ENCODE measurements at places on chromosomes 5 and 9.

DNA sequence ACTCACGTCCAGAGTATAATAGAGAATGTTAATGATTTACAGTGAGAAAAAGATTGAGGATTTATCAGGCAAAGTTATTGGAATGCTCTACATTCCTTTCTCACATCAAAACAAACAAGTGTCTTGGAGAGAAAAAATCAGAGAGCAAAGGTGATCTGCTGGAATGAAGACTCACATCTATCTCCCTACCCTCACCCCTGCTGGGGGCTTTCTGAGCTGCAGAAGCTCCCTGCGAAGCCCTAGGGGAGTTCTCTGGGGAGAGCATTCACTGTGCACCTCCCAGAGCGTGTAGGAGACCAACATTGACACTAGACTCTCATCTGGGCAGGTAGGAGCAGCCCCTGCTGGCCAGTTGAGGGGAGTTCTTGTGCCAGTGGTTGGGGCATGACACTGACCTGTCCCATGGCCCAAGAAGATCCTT lies 76.6 kb upstream of the ADAMTS16 start:
- no peak for DNase-seq

DNA sequence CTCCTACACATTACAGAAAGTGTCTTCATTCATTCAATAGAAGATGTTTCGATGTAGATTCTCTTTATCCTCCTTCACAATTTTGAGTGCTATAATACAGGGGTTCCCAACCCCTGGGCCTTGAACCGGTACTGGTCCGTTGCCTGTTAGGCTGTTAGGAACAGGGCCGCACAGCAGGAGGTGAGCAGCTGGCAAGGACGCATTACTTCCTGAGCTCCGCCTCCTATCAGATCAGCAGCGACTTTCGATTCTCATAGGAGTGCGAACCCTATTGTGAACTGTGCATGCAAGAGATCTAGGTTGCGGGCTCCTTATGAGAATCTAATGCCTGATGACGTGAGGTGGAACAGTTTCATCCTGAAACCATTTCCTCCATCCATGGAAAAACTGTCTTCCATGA lies 153.0 kb upstream of the SMC2 start:
- DNase-seq, result no peak

DNA sequence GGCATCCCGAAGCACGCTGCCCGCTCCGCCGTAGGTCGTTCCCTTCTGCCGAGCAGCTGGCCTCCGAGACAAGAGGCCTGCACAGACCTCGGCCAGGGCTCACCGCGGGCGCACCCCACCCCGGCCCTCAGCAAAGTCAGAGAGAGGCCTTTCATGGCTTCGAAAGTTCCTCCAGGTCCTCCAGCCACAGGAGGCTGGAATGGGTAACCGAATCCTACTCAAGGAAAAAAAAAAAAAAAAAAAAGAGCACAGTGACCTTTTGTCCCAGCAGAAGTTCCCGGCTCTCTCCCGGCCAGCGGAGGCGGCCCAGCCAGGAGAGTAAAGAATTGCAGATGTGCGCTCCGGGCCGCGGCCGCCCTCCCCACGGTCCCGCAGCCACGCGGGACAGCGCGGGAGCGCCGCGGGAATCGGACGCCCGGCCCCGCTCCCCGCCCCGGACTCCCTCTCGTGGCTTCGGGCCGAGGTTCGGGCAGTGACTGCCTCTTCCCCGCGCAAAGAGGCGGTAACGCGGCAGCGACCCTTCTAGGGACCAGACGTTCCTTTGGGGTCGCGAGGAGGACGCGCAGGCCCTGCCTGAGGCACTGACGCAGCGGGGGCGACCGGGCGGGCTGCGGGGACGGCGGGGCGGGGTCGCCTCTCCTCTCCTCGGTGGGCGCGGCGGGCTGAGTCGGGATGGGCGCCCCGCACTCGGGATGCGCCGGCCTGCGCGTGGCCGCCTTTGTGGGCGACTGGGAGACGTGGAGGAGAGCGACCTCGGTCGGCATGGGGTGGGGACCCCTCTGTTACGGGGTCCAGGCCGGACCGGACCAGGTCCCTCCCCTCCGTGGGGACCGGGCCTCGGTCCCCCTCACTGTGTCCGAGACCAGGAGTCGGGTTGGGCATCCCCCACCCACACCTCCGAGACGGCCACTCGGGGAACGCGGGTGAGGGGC lies 754 bp downstream of the GFPT2 start:
- no peak for DNase-seq

GRCh38 chr5:96051401-96051830 lies 89.8 kb upstream of the ELL2 start:
- no peak for DNase-seq

- DNase-seq, result no peak
Measured at GRCh38 chr5:2168601-2169429, 286.1 kb upstream of the IRX4 start.

GRCh38 chr9:127603226-127603625 lies 8.9 kb upstream of the STXBP1 start:
- DNase-seq, result no peak

GRCh38 chr5:72468024-72468423 lies 39.2 kb downstream of the ZNF366 start:
- peak; percentile 26 for DNase-seq

DNA sequence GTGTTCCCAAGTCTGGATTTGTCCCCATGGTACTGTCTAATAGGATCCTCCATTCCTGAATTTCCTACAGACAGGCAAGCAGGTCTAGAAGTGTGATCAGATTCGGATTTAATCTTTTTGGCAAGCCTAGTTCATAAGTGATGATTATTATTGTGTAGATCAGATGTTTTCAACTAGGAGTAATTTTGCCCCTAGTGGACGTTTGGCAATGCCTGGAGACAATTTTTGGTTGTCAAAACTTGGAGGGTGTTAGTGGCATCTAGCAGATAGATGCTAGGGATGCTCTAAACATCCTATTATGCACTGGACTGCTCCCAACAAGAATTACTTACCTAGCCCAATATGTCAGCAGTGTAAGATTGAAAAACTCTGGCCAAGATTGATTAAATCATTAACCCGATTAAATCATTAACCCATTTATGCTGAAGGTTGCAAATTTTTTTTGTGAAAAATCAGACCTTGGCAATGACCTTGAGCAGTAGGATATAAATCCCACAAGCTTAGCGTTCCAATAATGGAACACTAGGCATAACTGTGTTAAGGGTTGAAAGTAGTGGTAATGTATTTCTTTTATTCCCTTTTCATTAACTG lies 28.2 kb downstream of the TCERG1 start:
- DNase-seq, result no peak

DNA sequence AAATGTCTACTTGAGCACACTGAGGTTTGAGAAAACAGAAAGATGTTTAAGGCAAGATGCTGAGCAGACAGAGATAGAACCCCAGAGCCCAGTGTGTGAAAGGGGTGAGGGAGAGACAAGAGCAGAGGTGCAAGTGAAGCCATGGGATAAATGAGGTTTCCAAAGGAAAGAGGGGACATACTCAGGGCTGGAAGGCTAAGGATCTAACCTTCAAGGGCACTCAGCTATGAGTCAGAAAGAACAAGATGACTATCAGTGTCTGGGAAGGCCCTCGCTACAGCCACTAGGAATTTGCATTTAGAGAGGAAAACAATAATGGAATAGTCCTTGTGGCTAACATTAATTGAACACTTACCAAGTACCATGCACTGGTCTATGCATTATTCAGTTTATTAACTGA lies 113.7 kb downstream of the HTR4 start:
- no peak for DNase-seq

DNA sequence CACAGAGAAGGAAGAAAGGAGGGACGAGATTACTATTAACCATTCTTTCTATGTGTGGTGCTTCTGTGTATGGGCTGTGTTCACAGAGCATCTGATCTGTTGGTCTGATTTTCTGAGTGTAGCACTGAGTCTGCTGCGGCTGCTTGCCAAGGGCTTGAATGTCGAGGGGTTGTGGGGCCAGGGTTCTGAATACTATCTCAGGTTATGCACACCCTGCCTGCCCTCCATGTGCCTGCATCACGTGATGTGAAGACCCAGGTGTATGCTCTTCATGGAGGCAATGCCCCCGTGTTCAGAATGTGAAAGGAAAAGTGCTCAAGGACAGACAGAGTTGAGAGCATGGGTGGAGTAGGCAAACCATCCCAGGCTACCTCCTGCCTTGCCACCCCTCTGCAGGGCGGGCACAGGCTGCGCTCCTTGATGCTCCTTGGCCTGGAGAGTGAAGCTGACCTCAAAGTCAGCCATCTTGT lies 254.9 kb downstream of the FANCC start:
- no peak for DNase-seq

DNA sequence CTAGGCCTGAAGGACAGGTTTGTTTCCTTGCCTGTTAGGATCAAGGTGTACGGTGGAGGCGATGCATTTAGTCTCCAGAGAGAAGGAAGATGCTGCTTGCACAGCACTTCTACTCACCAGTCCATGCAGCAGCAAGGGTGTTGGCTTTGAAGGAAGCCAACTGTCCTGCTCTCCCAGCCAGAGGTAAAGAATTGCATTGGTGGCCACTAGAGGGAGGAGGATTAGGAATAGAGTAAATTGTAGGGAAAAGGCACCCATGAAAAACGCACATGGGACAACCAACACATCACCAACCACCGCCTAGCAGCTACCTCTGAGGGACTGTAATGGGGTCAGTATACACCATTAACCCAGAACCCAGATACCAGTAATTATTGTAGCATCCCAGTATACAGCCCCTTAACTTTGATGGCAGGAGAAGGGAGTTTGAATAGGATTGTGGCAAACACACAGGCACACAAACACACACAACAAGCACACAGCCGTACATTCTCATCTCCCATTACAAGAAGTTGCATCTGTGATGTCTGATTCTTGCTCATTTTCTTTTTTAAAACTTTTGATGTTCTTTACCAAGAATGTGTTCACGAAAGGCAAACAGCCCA lies 267.7 kb downstream of the ADAMTS6 start:
- no peak for DNase-seq

GRCh38 chr5:153893817-153894216 lies 144.9 kb downstream of the FAM114A2 start:
- DNase-seq, result no peak

DNA sequence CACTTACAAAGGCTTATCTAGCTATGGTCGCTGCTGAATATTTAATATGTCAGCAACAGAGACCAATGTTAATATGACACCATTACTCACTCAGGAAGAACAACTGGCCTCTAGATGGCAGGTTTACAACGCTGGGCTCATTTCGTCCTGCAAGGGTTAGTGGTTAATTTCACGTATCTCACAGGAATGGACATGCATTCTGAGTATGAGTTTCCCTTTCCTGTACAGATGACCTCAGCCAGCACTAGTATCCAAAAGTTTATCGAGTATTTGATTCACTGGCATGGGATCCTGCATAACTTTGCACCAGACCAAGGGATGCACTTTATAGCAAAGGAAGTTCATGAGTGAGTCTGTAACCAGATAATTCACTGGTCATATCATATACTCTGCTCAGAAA lies 8.7 kb upstream of the TRPC7 start:
- peak; percentile 14 for DNase-seq

DNA sequence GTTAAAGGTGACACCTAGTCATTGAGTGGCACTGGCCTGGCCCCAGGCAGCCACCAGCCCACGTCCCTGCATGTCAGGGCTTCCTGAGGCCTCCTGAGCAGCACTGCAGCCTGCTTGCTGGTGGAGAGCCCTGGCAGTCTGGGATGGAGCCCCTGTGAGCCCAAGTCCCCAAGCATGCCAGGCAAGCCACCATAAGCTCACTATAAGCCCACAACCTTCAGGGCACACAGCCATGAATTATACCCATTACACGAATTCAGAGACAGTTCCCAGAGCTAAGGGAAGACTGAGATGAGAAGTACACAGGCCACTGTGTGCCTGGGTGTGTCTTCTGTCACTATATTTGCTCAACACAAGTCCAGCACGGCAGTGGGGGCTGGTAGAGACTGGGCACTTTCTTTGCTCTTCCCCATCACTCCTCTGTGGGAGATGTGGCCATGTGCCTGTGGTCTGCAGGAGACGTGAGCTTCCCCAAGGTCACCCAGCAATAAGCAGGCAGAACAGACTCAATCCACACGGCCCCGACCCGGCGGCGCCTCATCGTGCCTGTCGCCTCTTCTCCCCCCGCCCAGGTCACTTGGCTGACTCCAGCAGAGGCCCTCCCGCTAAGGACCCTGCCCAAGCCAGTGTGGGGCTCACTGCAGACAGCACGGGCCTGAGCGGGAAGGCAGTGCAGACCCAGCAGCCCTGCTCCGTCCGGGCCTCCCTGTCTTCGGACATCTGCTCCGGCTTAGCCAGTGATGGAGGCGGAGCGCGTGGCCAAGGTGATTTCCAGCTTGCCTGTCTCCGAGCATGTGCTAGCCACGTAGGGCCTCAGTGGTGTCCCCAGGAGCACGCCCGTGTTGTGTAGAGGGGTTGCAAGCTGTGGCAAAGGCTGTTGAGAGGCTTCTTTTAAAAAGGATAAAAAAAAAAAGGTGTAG lies 114.8 kb downstream of the WNK2 start:
- DNase-seq, result no peak

DNA sequence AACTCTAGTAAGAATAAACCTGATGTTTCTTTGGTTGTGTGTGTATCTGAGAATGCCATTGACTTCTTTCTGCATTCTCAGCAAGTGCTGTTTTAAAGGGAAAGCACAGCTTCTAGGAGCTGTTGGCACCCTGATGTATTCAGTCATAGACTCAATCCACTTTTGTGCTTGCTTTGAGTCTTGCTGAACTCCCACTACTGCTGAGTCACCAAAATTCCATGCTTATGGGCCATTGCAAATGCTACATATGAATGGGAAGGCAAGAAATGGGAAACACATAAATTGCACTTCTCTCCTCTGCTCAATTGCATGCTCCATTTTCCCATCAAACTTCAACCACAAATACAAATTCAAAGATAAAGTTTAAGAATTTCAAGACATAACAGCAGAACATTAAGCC lies 9.8 kb upstream of the FTMT start:
- peak; percentile 6 for DNase-seq

GRCh38 chr9:123536455-123536868 lies 180.5 kb downstream of the CRB2 start:
- no peak for DNase-seq

- no peak for DNase-seq
Measured at GRCh38 chr9:124673063-124673462, 98.0 kb downstream of the NR6A1 start.

DNA sequence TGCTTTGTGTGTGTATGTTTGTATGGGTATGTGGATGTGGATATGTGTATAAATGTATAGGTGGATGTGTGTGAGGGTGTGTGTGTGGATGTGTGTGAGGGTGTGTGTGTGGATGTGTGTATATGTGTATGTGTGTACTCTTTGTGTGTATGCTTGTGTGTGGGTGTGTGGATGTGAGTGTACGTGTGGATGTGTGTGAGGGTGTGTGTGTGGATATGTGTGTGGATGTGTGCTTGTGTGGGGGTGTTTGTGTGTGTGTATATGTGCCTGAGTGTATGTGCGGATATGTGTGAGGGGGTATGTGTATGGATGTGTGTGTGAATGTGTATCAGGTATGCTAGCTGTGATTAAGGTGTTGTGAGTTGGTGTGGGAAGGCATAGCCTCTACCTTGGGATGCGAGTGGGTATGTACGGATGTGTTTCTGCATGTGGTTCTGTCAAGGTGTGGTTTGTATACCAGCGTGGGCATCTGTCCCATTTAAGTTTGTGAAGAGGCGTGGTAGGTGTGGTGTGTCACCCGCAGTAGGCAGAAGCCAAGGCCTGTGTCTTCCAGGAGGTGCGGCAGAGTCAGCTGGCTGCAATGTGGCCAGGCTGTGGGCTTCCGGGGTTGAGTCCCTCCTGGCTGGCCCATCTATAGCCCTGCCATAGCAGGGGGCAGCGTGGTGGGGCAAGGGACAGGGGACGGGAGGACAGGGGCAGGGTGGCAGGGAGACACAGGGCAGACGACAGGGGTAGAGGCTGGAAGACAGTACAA lies 155.8 kb downstream of the DAB2IP start:
- no peak for DNase-seq
